ENCODE measurements at places on chromosomes 1 and 21.
A peak's percentile ranks its signal among the peaks of the same experiment; 100 is the strongest.

DNA sequence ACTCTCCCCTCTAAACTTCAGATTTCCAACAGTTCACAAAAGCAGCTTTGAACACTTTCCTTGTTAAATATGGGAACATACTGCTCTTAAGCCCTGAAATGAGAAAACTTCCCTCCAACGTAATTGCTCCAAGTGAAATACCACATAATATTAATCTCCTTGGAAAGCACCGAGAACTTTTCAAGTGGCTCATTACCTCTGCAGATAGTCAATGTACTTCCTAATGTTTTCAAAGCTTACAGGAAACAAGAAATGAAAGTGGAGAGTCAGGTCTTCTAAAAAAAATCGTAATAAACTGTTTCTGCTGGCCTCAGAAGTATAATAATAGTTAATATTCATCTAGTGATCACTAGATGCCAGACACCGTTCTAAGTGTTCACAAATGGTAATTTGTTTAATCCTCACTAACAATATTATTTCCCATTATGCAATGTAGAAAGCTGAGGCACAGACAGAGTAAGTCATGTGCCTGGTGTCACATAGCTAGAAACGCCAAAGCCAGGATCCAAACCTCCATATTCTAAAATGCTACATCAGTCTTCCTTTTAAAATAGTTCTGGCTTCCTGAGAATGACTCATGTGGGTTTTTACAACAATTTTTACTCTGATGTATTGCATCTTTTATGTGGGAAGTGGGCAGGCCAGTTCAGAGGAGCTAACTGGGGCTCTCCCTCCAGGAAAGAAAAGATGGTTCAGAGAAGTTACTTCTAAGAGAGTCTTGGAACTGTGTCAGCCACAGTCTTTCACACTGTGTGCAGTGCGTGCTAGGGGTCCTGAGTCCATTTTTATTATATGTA is 177.2 kb downstream of the PLPPR4 start:
- peak; percentile 31 for DNase-seq

- DNase-seq, result no peak
Measured at GRCh38 chr1:200880212-200880611, 7.4 kb downstream of the GPR25 start.

DNA sequence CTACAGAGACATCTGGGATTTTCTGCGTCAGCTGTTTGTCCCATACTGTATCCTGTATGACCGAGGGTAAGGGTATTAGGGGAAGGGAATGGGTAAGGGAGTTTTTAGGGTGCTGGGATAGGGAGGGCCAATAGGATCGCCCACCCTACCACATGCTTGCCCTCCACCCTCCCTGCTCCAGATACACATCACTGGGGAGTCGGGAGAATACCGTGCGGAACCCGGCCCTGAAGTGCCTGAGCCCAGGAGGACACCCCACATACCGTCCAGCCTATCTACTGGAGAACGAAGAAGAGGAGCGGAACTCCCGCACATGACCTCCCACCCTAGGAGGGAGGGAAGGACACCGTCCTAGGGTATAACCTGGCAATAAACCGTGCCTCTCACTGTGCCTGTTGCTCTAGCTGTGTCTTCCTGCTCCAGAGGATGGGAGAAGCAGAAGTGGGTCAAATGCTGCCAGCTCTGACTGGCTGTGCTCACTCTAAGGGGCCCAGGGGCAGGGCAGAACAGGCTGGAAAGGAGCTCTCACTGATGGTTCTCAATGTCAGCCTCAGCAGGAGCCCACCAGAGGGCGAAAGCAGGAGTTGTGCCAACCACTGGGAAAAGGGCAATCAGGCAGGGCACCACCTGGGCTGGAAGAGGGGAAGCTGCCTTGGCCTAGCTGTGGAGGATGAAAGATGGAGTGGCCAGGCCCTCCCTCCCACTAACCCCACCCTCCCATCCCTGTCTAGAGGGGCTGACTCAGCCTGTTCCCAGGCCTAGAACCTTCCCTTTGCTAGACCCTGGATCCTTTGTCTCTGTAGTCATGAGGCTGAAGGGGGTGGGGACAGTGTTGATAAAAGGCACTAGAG is 440 bp upstream of the LENEP start:
- no peak for DNase-seq

GRCh38 chr1:180560868-180561600 is 2.3 kb downstream of the OVAAL start:
- DNase-seq, result peak; percentile 48

- DNase-seq, result no peak
Measured at GRCh38 chr1:205060746-205061145, 17.7 kb downstream of the CNTN2 start.

DNA sequence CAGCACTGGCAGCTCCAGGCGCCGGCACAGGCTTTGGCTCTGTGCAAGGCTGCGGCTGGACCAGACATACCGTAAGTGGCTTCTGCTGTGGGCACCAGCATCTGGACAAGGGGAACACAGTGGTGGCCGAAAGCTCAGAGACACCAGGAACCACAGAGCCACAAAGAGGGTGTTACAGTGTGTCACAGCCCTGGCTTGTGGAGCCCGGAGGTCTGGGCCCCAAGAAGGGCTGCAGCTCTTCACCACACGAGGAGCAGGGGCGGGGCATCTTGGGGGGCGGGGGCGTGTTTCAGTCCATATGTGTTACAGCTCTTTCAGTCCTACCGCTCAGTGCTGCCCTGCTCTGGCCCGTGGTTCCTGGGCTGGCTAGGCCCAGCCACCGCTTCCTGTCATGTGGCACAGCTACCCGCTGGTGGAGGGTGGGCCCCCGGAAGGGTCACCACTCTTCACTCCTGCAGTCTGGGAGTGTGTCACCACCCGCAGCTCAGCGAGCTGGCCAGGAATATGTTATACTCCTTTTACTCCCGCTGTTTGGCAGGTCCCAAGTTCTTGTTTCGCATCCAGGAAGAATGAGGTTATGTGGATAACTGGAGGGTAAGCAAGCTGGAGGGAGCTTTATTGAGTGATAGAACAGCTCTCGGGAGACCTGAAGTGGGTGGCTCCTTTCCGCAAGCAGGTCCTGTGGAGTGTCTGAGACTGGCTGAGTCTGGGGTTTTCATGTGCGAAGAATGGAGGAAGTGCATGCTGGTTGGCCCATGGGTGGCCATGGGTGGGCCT is 3.3 kb upstream of the LSM10 start:
- peak; percentile 95 for DNase-seq

- DNase-seq, result peak; percentile 43
Measured at GRCh38 chr21:34845521-34846451, 177.0 kb downstream of the CLIC6 start.

Data from AG20443 (cell line).